AG08395 (cell line): ENCODE measurements at places on chromosomes 12 and 14.

- DNase-seq: no peak
These were observed 277.2 kb downstream of the AKAP6 start for GRCh38 chr14:32606301-32606700.

DNA sequence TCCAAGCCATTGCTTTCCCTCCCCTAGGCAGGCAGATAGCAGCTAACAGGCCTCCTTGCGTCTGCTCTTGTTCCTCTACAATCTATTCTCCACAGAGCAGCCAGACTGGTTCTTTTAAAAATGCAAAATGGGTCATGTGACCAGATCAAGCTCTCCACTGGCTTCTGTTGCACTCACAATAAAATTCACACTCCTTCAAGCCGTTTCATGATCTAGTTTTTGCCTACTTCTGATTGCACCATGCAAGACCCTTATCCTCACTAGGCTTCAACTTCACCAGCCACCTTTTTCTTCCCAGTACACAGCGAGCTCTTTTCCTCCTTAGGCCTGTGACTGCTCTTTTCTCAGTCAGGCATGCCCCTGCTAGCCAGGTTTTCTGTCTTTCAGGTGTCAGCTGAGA, 6.1 kb upstream of the KRAS start:
- no peak for DNase-seq

DNA sequence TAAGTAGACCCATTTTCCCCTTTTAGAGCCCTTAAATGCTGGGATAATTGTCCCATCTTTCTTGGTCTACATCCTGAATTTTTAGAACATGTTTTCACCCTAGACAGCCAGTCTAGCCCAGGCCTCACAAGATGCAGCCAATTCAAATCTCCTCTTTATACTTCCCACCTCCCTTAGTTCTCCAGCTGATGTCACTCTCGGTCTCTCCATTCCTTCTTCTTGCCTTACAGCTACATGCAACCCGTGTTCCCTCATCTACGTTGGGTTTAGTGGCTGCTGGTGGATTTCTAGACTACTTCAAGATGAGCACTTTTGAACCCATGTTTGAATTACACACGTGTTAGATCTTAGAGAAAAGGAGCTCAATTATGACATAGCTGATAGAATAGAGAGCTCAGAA, 132.0 kb downstream of the PPM1H start:
- no peak for DNase-seq

GRCh38 chr14:37843954-37844607, 248.7 kb downstream of the TTC6 start:
- no peak for DNase-seq

GRCh38 chr14:50808053-50808452, 22.9 kb downstream of the NIN start:
- no peak for DNase-seq

GRCh38 chr14:32382704-32383103, 53.6 kb downstream of the AKAP6 start:
- peak; percentile 43 for DNase-seq

- DNase-seq: no peak
These were observed 194.5 kb downstream of the TSPAN9 start for GRCh38 chr12:3271639-3272038.

DNA sequence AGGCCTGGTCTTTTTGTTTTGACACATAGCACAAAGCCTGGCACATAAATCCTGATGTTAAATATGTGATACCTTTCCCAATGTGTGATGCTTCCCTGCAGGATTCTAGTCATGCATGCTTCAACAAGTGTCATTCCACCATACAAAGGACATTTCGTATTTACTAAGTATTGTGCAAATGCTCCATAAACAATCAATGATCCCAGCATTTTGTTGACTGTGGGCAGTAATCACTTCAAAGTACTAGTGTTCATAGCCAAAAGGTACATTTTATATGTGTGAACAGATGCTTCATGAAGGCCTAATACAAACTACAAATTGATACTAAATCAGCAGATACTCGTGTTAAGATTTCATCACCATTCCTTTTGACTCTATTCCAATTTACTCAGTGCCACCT, 4.4 kb downstream of the CCNB1IP1 start:
- DNase-seq: no peak

- DNase-seq: no peak
These were observed 58.6 kb upstream of the MANSC4 start for GRCh38 chr12:27838543-27839185.

DNA sequence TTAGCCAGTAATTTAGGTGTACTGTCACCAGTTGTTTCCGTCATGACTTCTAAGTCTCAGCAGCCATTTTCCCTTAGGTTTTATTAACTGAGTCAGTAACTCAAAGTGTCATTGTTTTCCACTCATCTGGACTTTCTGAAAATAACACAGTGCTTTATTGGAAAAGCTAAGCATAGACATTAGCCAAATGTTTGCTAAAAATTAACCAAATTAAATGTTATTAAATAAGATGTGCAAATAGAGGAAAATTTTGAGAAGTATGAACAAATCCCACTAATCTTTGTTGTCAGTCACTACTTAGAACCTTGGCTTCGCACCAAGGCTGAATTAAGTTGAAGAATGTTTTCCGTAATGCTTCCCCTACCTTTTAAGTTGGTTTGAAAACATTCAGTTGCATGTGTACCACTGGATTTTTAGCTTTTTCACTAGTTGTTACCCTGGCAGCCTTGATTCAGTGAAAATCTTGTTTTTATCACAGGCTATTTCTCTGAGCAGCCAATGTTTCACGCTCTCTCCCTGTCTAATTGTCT, 43.0 kb downstream of the BORCS5 start:
- no peak for DNase-seq

- DNase-seq: no peak
These were observed 104.2 kb upstream of the RTL1 start for GRCh38 chr14:101007765-101008164.

DNA sequence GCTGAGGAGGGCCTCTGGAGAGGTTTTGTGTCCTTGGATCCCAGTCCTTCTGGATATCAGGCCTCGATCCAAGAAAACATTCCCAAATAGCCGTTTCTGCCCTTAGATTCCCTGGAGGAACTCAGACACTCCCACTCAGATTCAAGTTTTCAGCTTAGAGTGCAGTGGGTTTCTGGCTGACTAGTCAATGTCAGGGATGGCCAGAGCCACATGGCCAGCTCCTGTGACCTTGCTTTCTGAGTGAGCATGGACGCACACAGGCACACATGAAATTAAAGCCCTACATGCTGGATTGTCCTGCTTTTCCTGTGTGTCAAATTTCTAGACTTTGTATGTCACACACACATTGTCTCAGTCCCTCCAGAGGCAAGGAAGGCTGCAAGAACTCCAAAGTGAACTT, 86.2 kb downstream of the TNFAIP2 start:
- no peak for DNase-seq

GRCh38 chr14:95675486-95675885, 10.7 kb upstream of the TCL1B start:
- DNase-seq: no peak

DNA sequence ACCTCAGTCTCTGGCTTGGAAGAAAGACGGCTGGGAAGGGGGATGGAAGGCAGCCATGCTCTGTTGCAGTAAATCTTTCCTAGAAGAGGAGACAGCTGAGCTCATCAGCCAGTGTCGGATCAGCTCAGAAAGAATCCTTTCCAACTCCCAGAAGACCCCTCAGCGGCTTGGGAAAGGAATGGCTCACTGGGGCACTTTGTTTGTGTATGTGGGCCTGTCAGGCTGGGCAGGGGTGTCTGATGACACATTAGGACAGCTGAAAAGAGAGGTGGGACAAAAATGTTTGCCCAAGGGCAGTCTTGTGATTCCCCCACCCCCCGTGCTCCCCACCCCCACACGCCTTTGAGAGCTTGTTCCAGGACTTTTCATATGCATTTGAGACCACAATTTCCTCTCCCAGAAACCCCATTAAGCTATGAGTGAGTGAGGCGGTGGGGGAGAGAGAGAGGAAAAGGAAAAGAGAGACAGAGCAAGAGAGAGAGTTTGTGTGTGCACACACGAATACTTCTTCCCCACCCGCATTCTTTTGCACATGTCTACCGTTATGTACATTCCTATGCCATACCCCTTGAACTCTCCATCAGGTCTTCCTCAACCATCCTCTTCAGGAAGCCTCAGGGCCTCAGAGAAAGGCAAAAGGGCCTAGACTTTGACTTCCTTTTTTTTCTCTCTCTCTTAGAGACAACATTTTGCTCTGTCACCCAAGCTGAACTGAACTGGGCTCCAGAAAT, 198.9 kb downstream of the ZFP36L1 start:
- no peak for DNase-seq
